ENCODE measurements at places on chromosomes 12 and 14.
A peak's percentile ranks its signal among the peaks of the same experiment; 100 is the strongest.

- DNase-seq = no peak
These were observed 6.4 kb upstream of the GPR68 start for GRCh38 chr14:91250912-91251311.

DNA sequence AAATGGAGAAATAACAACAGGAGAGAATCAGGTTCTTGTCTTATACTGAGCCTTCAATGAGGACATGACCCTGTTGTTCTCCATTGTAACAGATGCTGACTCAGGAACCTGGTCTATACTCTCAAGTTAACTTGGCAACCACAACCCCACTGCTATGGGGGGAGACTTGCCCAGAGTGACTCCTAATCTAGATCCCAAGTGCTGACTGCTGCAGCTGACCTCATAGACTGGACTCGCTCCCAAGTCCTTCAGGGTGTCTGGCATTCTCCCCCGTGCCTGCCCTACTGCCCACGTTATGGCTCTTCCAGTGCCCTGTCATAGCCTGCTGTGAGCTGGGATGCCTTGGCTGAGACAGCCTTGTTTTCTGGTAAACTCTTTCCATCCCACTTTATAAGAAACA, 37.1 kb downstream of the NID2 start:
- no peak for DNase-seq

GRCh38 chr12:112285600-112286401, 96.4 kb downstream of the HECTD4 start:
- DNase-seq = no peak

DNA sequence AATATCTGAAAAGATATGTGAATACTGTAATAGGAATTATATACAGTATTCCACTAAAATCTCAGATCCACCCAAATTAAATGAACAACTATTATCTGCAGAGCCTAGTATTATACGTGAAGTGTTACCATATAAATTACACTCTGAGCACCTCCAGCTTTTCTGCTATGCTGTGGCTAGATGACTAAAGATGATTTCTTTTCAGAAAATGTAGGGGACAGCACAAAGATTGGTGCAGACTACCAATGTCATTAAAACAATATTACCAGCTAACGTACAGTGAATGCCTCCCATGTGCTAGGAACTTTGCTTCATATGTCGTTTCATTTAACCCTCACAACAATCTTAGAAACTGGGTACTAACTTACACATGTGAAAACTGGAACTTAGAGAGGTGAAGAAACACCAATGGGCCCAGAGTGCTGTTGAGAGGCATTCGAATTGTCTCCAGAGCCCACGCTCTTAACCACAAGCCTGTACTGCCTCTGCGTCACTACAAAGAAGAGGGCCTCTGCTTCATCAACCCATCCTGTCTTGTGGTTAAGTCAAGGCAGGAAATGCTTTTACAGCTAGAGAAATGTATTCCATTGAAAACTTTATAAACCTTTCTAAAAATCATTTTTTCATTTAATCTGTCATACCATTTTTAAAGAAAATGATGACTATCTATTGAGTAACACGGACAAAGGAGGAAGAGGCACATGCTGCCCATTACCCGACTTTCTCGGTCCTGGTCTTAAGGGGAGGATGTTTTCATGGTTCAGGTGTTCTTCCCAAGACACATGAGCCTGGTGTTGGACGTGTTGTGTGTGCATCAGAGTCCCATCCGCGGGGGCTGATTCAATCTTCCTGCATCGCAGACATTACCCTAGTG, 1.3 kb downstream of the GPR65 start:
- DNase-seq = peak; percentile 76
